ENCODE measurements at places on chromosomes 13 and 19. TPM values are rescaled to one million over a fixed set of nuclear protein-coding genes. Genes with fewer than 3 reads are reported as not detected.

RYR1 gene
- total RNA-seq, result 2.2 TPM

CYP4F2 gene
- not detected for total RNA-seq

GRCh38 chr13:36872621-36873020 is 47.4 kb downstream of the SMAD9 start:
- H3K4me3 ChIP-seq, result no peak overlapping the region
- no peak overlapping the region for H3K27ac ChIP-seq
- H3K4me1 ChIP-seq, result no peaks in the 10 kb centered on the region
- no peaks in the 10 kb centered on the region for H3K36me3 ChIP-seq

GRCh38 chr19:867301-867793 is 7.9 kb downstream of the CFD start:
- H3K4me1 ChIP-seq, result peaks cover 7% of the 10 kb centered on the region
- H3K27me3 ChIP-seq, result peaks cover 13% of the 10 kb centered on the region
- no peaks in the 10 kb centered on the region for H3K36me3 ChIP-seq
- no peak overlapping the region for H3K4me3 ChIP-seq
- DNase-seq, result peak; percentile 50

GRCh38 chr13:74047931-74048600 is 86.1 kb downstream of the KLF12 start:
- no peak overlapping the region for H3K27ac ChIP-seq
- no peaks in the 10 kb centered on the region for H3K36me3 ChIP-seq
- peak; percentile 13 for DNase-seq
- no peak overlapping the region for H3K4me3 ChIP-seq

- H3K36me3 ChIP-seq, result no peaks in the 10 kb centered on the region
- no peak for DNase-seq
- no peaks in the 10 kb centered on the region for H3K27me3 ChIP-seq
- H3K4me1 ChIP-seq, result peaks cover 20% of the 10 kb centered on the region
Observed at GRCh38 chr19:1874554-1875185, 10.6 kb downstream of the ABHD17A start.

GRCh38 chr19:45144431-45145269 is 16.1 kb downstream of the NKPD1 start:
- no peaks in the 10 kb centered on the region for H3K4me1 ChIP-seq
- no peaks in the 10 kb centered on the region for H3K36me3 ChIP-seq
- H3K27ac ChIP-seq, result no peak overlapping the region
- no peaks in the 10 kb centered on the region for H3K27me3 ChIP-seq
- H3K4me3 ChIP-seq, result no peak overlapping the region
- DNase-seq, result no peak

DNA sequence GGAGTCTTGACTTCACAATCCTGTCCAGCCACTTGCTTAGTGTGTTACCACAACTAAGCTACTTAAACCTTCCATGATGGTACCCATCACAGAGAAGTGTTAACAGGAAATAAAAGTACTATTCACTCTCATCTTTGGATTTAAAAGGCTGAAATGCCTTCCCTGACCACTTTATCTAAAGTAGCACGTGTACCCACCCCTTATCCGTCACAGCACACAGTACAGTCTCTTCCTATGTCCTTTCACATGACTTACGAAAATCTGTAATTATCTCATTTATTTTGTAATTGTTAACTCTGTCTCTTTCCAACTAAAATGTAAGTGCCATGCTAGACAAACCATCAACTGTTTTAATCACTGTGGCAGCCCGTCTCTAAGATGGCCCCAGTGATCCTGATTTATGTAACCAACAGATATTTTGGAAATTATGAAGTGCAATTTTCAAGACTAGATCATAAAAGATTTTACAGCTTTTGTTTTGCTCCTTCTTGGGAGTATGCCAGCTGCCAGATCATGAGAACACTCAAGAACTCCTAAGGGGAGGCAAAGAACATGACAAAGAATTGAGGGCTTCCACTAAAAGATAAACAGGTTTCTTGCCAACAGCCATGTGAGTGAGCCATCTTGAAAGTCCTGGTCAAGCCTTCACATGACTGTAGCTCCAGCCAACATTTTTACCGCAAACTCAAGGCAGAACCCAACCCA is 44.9 kb downstream of the DIAPH3 start:
- no peak for DNase-seq
- no peak overlapping the region for H3K4me3 ChIP-seq
- H3K27me3 ChIP-seq, result no peaks in the 10 kb centered on the region
- H3K36me3 ChIP-seq, result no peaks in the 10 kb centered on the region
- H3K27ac ChIP-seq, result no peak overlapping the region
- no peaks in the 10 kb centered on the region for H3K4me1 ChIP-seq

- DNase-seq, result no peak
- H3K27me3 ChIP-seq, result no peaks in the 10 kb centered on the region
- H3K4me1 ChIP-seq, result no peaks in the 10 kb centered on the region
- H3K36me3 ChIP-seq, result no peaks in the 10 kb centered on the region
- H3K4me3 ChIP-seq, result no peak overlapping the region
Observed at GRCh38 chr13:47100214-47100853, 203.5 kb upstream of the HTR2A start.

PSPC1 gene
- total RNA-seq, result 87.0 TPM

GGN gene
- 1.0 TPM for total RNA-seq

DNA sequence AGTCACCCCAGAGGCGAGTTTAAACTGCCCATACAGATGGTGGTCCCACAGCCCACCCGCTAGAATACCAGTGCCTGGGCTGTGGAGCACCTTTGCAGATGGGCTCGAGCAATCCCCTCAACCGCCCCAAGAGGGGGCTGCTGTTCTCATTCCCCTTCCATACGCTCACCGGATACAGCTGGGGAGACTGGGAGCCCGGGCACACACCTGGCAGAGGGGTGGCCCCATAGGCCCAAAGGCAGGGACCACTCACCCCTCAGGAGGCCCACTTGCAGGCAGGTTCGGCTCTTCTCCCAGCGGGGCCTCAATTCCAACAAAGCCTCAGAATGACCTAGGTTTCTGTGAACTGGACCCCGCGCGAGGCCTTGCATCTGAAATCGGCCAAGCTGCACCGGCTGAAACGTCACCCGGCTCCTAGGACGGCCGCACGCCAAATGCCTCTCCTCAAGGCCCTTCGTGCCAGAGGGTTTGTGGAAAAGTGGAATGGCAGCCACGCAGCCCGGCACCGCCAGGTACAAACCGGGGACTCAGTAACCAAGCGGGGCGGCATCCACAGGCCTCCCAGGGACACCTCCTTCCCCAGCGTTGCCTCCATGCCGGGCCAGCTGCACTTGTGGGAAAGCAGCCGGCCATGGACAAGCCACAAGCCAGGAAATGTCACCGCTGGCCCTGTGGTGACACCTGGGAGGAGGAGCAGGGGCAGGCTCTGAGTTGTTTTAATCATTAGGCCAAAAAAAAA is 18.7 kb downstream of the MLLT1 start:
- no peak overlapping the region for H3K27ac ChIP-seq
- H3K4me3 ChIP-seq, result no peak overlapping the region

GRCh38 chr19:55674841-55675660 is at the start of gene EPN1:
EPN1 (plus strand) TSS chr19:55675226; CDS start chr19:55678628, 3,402 bp downstream.
- H3K27ac ChIP-seq, result peak within 1 kb of the TSS; percentile 56
- H3K27me3 ChIP-seq, result no peaks in the 10 kb centered on the region
- DNase-seq, result peak; percentile 100
- peak within 1 kb of the TSS; percentile 70 for H3K4me3 ChIP-seq

- H3K4me1 ChIP-seq, result no peaks in the 10 kb centered on the region
- H3K4me3 ChIP-seq, result no peak overlapping the region
- H3K27ac ChIP-seq, result no peak overlapping the region
- no peak for DNase-seq
- H3K27me3 ChIP-seq, result no peaks in the 10 kb centered on the region
- no peaks in the 10 kb centered on the region for H3K36me3 ChIP-seq
Observed at GRCh38 chr13:22703601-22704209, 477.1 kb upstream of the SGCG start.

KISS1R gene
- total RNA-seq, result 0.77 TPM

DNA sequence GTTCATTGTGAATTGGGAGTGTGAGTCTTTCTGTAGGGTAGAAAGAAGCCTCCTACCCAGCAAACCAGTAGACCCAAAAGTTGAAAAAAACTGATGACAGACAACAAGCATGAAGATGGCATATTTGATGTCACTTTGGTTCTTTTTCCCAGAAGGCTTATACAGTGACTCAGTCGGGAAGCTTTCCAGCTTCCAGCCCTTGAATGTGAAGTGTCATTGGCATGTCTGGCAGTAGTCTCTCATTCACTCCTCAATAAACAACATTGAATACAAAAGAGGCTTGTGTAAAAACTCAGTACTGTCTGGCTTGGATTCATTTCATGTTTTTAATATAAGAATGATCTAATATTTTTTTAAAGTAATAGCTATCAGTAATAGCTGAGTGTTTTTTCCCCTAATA is 68.7 kb downstream of the IPO5 start:
- H3K36me3 ChIP-seq, result peaks cover 22% of the 10 kb centered on the region
- no peak overlapping the region for H3K4me3 ChIP-seq
- no peak overlapping the region for H3K27ac ChIP-seq
- no peaks in the 10 kb centered on the region for H3K27me3 ChIP-seq
- DNase-seq, result no peak

DNA sequence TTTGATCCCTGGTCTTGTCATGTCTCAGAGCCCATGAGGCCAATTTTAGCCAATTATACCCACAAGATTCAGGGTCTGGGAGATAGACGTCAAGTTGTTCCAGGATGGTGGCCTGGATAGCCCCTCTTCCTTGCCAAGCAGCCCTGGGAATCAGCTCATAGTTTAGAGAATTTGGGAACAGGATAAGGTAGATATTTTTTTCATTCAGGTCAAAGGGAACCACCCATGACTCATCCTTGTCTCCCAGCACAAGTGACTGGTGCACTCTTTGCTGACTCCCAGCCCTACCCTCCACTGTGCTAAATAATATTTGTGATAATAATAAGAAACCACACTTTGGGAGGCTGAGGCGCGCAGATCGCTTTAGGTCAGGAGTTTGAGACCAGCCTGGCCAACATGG is 17.1 kb upstream of the S1PR4 start:
- H3K27ac ChIP-seq, result no peak overlapping the region
- H3K4me1 ChIP-seq, result no peaks in the 10 kb centered on the region
- DNase-seq, result no peak

DNA sequence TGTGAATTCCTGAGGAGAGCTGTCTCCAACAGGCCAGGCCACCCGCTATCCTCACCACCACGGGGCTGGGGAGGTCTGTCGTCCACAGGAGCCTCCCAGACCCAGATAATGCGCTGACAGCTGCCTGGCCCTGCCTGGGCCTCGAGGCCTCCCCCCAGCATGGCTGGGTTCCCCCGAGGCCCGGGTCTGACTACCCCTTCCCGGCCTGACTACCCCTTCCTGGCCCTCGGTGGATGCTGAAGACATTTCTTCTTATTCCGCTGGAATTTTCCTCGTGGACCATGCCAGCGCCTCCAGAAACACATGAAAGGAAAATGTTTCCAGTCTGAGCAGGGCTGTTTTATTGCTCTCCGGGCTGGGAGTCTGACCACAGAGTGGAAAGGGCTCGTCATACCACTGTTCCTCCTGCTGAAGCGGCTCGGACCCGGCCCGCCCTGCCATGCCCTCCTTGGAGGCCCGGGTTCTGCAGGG is 16.8 kb upstream of the COMP start:
- no peak for DNase-seq
- H3K36me3 ChIP-seq, result no peaks in the 10 kb centered on the region
- H3K4me3 ChIP-seq, result no peak overlapping the region
- H3K27ac ChIP-seq, result no peak overlapping the region
- H3K4me1 ChIP-seq, result no peaks in the 10 kb centered on the region
- H3K27me3 ChIP-seq, result peaks cover 79% of the 10 kb centered on the region

- no peak overlapping the region for H3K4me3 ChIP-seq
- no peaks in the 10 kb centered on the region for H3K36me3 ChIP-seq
- H3K4me1 ChIP-seq, result no peaks in the 10 kb centered on the region
- H3K27me3 ChIP-seq, result no peaks in the 10 kb centered on the region
- no peak overlapping the region for H3K27ac ChIP-seq
Observed at GRCh38 chr19:16799740-16800139, 29.5 kb upstream of the SIN3B start.

GRCh38 chr13:28867564-28867963 is 47.4 kb downstream of the MTUS2 start:
- no peaks in the 10 kb centered on the region for H3K27me3 ChIP-seq
- H3K36me3 ChIP-seq, result no peaks in the 10 kb centered on the region
- H3K27ac ChIP-seq, result no peak overlapping the region
- DNase-seq, result no peak

DNA sequence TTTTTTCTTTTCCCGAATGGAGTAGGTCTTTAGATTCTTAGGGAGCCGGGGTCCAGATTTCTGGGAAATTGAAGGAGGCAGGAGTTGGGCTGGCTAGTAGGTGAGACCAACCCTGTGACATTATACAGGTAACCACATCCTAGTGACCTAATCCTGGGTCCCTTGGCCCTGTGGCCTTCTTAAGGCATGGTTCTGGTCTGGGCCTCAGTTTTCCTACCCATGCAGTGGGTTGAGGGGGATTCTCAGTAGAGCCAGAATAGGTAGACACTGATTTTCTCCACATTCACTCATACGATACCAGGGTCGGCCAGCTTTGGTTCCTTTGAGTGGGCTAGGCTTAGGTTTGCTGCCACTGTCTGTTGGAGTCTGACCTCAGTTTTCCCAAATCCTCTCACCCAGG is 7.2 kb downstream of the PPFIA3 start:
- peaks cover 24% of the 10 kb centered on the region for H3K27me3 ChIP-seq
- no peaks in the 10 kb centered on the region for H3K36me3 ChIP-seq
- no peak overlapping the region for H3K27ac ChIP-seq
- no peak overlapping the region for H3K4me3 ChIP-seq

- H3K36me3 ChIP-seq, result peaks cover 13% of the 10 kb centered on the region
- H3K4me1 ChIP-seq, result peaks cover 29% of the 10 kb centered on the region
- no peak overlapping the region for H3K27ac ChIP-seq
- peak overlapping the region; percentile 72 for H3K4me3 ChIP-seq
- DNase-seq, result no peak
Observed at GRCh38 chr13:30618930-30619279, 1.2 kb downstream of the USPL1 start.

DCT gene
- total RNA-seq, result 0.09 TPM

- H3K27me3 ChIP-seq, result peaks cover 51% of the 10 kb centered on the region
- no peak overlapping the region for H3K27ac ChIP-seq
- no peaks in the 10 kb centered on the region for H3K36me3 ChIP-seq
- H3K4me1 ChIP-seq, result peaks cover 6% of the 10 kb centered on the region
Observed at GRCh38 chr19:54387991-54388801, 23.5 kb upstream of the LAIR1 start.

DNA sequence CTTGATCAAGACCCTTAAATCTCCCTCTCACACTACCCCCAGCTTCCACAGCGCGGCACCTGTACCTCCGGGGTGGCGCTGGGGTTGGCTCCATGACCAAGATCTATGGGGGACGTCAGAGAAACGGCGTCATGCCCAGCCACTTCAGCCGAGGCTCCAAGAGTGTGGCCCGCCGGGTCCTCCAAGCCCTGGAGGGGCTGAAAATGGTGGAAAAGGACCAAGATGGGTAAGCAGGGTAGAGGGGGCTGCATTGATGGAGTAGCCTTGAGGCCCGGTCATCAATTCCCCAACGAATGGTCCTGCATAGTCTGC is 8.1 kb upstream of the CD79A start:
- no peak for DNase-seq
- no peaks in the 10 kb centered on the region for H3K27me3 ChIP-seq
- peak overlapping the region; percentile 67 for H3K27ac ChIP-seq
- peaks cover 5% of the 10 kb centered on the region for H3K36me3 ChIP-seq

PEX11G gene
- total RNA-seq, result 5.7 TPM

- no peaks in the 10 kb centered on the region for H3K27me3 ChIP-seq
- peak; percentile 76 for DNase-seq
- H3K36me3 ChIP-seq, result peaks cover 6% of the 10 kb centered on the region
Observed at GRCh38 chr19:1650650-1651567, 1.5 kb downstream of the TCF3 start.

Data from neural progenitor cell (in vitro differentiated cells).